ENCODE measurements at places on chromosomes 5 and 9.

GRCh38 chr9:81028504-81028903, 660.8 kb downstream of the TLE1 start:
- no peak for DNase-seq

- DNase-seq = no peak
Measured at GRCh38 chr9:2761424-2761823, 44.1 kb downstream of the KCNV2 start.

DNA sequence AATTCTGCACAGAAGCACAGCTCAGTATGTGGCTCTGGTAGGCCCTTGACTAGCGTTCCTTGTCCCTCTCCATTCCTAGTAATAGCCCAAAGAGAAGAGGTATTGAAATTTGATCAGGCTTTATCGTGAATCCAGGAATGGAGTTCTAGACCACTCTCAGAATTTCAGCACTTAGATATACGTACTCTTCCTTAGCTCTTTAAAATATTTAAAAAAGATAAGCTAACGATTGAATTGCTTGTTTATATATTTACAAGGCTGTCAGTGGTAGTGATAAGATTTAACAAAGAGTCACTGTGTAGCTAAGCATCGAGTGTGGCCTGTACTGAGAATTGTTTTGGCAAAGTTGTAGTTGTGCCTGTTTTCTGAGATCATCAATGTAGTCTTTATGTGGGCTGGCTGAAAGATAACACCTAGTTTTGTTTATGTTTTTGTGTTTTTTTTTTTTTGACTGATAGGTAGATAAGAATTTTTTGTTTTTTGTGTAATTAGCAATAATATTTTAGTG, 2.5 kb downstream of the KIAA1958 start:
- DNase-seq = no peak

DNA sequence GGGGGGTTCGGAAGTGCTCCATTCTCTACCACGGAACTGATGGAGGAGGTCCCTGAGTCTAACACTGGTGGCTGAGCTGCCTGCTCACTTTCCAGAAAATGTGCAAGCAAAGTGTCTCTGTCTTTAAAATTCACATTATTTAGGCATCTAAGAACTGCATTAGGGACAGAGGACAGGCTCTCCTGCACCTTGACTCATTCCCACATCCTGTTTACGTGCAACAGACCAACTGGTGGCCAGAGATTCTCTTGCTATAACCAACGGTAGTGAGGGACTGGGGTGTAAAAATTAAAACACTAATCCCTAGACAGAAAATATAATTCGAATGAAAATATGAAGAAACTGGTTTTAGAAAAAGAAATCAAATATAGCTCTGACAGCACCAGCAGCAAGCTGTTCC, 320.9 kb downstream of the IRX2 start:
- DNase-seq = no peak

- DNase-seq = no peak
Measured at GRCh38 chr5:128762661-128763306, 202.5 kb upstream of the SLC27A6 start.

GRCh38 chr5:84298628-84299027, 86.1 kb downstream of the EDIL3 start:
- DNase-seq = no peak

- no peak for DNase-seq
Measured at GRCh38 chr9:84821431-84821830, 151.9 kb downstream of the NTRK2 start.

DNA sequence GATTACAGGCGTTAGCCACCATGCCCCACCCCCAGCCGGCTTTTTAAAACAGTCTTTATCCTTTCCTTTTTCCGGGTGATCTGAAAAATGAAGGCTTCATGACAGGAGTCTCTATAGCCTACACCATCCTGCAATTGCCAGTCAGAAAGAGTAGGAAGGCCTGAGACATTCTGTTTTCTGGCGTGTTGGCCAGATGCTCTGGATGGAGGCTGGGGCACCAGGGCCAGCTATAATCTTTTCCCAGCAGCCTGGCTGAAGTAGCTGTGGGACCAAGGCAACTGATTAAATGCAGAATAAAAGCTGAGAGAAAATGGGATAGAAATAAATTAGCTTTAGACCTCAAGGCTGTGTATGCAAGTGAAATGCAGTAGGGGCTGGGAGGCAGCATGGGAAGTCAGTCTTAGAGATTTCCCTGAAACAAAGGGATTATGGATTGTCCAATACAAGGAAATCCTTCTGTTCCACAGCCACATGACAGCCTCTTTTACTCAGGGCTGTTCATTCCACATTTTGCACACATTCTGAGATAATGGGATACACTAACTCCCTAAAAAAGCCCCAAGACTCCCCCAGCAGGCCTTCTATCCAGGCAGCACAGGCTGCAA, 116.0 kb upstream of the LRRTM2 start:
- no peak for DNase-seq

GRCh38 chr9:125989090-125989501, 241.9 kb downstream of the PBX3 start:
- no peak for DNase-seq

DNA sequence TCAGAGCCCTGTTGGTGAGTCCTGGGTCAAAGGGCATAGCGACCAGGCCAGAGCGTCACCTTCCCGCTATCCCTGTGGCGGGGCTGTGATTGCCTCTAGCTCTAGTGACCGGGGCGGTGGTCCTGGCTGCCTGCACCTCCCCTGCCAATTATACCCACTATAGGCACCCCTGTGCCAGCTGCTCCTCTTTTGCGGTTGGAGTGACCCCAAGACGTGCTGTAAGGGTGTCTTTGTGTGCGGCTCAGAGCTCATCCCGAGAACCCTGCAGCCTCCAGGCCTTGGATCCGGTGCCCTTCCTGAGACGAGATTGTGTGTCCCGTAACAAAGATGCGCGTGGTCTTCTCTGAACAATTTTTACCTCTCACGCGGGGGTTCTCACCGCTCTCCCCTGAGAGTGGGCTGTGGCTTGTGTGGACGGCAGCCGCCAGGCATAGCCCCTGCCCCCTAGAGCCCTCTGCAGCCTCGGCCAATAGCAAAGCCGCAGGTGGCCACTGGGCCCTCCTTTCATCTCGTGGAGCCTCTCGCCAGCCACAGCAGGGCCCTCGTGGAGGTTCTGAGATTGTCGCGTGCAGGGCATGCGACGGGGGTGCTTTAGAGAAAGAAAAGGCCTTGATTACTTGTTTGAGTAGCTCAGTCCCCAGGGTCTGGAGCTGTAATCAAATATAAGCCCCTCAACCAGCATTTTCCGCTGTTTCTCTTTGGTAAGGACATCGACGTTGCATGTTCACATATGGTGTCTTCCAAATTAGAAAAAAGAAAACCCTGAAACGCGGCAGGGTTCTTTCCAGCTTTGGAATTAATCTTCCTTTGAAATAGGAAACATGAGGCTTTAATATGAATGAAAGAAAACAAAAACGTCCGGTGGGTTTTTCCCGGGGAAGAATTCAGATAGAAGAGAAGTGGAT, 10.7 kb downstream of the NKD2 start:
- DNase-seq = no peak

GRCh38 chr5:113723021-113723420, 209.5 kb downstream of the YTHDC2 start:
- DNase-seq = no peak

DNA sequence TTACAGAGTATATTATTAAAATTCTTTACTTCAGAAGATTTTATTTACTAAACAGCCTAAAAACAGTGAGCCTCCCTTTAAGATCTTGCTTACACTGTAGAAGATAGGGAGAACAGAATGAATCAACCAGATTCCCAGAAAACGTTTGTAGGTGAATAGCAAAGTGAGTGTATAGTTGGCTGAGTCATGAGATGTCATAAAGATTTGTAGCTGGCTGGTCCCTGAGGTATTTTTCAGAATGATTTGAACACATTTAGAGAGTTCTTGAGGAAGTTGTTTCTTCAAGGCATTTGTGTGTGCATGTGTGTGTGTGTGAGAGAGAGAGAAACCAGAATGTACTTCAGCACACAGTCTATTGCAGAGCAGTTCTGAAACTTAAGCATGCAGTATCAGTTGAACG, 159.4 kb upstream of the PRR16 start:
- no peak for DNase-seq

All from stimulated activated CD4-positive, alpha-beta T cell treated with anti-CD3 and anti-CD28 coated beads, Interleukin-2, amount 100 ng/mL, for 24 hours (primary cell).